Posterior vena cava (tissue), 2 donors: ENCODE measurements at places on chromosomes 13 and 19. TPM values are rescaled to one million over a fixed set of nuclear protein-coding genes. Genes with fewer than 3 reads are reported as not detected.
A peak's percentile ranks its signal among the peaks of the same experiment; 100 is the strongest.

- DNase-seq: no peak
Measured at GRCh38 chr19:45866400-45867176, 2.5 kb downstream of the FOXA3 start.

GRCh38 chr13:45925151-45925550 lies 73.6 kb upstream of the SIAH3 start:
- DNase-seq: no peak

- no peak for DNase-seq
Measured at GRCh38 chr13:37175996-37176395, 70.5 kb upstream of the CSNK1A1L start.

DNA sequence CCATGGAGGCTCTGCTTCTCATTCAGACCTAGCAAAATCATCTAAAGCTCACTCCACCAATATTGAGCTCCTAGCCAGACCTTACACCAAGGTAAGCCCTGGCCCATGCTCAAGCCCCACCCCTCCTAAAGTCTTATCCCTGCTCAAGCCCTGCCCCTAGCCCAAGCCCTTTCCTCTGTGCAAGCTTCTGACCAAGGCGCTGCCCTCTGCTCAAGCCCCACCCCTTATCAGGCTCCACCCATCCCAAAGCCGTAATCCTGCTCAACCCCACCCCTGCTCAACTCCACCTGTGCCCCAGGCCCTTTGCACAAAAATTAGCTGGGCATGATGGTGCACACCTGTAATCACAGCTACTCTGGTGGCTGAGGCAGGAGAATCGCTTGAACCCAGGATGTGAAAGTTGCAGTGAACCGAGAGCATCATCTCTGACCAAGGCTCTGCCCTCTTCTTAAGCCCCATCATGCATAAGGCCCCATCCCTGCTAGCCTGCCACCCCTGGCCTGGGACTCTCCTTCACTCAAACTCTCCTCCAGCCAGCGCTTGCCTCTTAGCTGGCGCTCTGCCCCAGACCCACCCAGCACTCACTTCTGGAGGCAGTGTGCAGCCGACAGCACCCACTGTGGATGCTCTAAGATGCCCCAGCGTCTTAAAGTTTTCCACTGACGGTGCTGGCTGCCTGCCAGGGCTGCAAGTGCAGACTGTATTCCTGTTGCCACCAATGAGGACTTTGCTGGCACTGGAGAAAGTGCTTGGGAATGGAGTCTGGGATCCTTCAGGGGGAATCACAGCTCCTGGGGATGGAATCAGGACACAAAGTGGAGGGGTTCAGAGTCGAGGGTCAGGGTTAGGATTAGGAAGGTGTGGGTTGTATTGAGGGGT lies 16.5 kb downstream of the KLK4 start:
- no peak for DNase-seq

- peak; percentile 88 for DNase-seq
Measured at GRCh38 chr19:2271234-2272103, 10.5 kb downstream of the PEAK3 start.

- DNase-seq: no peak
Measured at GRCh38 chr13:29429286-29429900, 166.1 kb downstream of the SLC7A1 start.

DNA sequence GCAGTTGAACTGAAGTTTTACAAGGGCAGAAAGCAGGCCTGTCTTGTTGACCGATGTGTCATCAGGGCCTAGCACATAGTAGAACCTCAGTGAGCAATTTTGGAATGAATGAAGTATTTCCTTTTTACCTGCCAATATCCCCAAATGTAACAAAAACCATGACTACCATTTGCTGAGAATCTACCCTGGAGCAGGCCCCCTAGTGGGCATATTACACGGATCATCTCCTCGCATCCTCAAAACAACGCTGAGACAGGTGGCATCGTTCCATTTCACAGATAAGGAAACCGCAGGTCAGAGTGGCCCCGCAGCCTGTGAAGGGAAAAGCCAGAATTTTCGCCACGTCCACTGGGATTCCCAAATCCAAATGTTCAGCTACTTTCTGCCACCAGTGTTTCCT lies 77.9 kb downstream of the CACNA1A start:
- no peak for DNase-seq

- DNase-seq: no peak
Measured at GRCh38 chr13:110334256-110334655, 27.2 kb downstream of the COL4A2 start.

GRCh38 chr13:83780227-83780626 lies 102.0 kb downstream of the SLITRK1 start:
- DNase-seq: no peak

- no peak for DNase-seq
Measured at GRCh38 chr13:40152145-40152544, 496.7 kb downstream of the COG6 start.

DNA sequence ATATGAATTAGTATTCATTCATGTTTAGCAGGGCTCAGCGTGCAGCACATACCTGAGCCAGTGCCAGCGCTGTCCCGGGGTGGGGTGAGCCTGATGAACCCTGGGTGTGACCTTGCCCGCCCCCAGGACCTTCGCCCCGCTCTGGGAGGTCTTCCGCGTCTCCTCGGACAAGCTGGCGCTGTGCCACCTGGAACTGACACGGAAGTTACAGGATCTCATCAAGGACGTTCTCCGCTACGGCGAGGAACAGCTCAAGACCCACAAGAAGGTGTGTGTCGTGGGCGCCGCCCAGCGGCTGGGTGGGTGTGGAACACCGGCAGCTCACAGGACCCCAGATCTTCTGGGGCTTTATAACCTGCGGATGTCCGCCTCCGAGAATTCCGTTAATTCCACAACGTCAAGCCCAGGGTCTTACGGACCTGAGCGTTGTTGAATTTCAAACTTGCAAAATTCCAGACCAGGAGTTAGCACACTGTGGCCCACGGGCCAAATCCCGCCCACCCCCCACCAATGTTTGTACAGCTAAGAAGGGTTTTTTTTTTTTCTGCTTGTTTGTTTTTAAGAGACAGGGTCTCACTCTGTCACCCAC lies 15.4 kb downstream of the FCHO1 start:
- peak; percentile 94 for DNase-seq

- DNase-seq: no peak
Measured at GRCh38 chr13:50236898-50237318, 221.7 kb downstream of the KCNRG start.

DNA sequence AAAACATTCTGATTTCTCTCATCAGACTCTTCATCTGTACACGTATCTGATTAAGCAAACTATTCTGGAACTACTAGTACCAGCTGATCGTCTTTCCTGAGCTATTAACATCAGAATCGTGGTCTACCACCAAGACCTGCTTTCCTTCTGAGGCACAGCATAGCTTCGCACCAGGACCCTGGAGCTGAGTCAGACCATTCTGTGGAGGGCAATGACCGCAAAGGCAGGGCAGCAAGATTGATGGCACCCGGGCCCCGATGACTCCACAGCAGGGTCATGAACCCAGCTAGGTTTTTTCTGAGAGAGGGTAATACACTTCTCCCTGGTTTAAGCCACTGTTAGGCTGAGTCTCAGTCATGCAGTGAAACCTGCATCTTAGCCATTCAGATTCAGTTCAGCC lies 158.7 kb upstream of the GPR12 start:
- peak; percentile 35 for DNase-seq

C1QTNF9 gene
- 0.95 TPM for total RNA-seq

PRSS57 gene
- total RNA-seq: not detected

ACP5 gene
- total RNA-seq: 5.5 TPM

MEGF8 gene
- 16.8 TPM for total RNA-seq
